ENCODE measurements at places on chromosomes 7 and 10.

DNA sequence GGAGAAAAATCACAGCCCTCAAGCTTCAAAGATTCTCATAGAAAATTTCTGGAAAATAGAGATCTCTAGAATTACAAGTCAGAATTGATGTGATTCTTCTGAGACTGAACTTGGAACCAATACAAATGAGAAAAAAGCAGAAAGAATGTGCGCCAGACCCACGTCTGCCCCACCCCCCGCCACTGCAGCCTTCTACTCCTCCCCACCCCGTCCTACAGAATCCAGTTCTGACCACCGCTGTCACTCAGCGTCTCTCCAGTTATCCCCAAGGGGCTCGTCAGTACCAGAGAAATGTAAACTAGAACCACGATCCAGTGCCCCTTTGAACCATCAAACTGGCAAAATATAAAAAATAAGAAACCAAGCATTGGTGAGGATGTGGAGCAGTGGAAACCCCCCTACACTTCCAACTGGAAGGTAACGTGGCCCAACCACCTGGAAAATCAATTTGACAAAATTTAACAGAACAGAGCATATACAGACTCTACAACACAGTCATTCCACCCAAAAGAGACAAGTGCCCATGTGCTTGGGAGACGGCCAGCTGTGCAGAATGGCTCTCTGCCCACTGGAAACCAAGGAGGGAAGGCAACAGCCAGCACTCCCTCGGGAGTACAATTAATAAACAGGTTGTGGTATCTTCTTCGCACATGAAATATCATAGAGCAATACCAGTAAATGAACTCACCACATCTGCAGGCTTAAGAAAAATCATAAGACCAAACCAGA is 397.9 kb downstream of the TNS3 start:
- peak; percentile 67 for DNase-seq

DNA sequence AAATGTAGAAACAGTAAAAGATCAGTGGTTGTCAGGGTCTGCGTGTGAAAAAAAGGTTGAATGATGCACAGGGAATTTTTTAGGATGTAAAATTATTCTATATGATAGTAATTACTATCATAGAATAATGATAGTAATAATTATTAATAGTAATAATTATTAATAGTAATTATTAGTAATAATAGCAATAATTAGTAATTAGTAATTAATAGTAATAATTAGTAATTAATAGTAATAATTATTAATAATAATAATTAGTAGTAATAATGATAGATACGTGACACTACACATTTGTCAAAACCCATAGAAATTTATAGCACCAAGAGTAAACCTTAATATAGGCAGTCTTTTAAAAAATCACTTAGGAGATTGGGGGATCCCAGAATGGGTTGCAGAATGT is 4.5 kb upstream of the NUDCD3 start:
- DNase-seq: no peak

DNA sequence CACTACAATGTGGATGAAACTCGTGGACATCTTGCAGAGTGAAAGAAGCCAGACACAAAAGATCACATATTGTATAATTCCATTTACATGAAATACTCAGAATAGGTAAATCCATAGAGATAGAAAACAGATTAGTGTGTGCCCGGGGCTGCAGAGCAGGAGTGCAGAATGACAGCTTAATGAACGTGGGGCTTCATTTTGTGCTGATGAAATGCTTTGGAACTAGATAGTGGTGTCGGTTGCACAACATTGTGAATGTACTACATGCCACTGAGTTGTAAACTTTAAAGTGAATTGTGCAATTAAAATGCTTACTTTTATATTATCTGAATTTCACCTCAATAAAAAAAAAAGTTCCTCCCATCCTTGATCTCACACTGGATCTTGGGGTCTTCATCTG is 31.8 kb upstream of the CARD11 start:
- no peak for DNase-seq

GRCh38 chr7:3246127-3246526 is 54.9 kb upstream of the SDK1 start:
- DNase-seq: peak; percentile 67

DNA sequence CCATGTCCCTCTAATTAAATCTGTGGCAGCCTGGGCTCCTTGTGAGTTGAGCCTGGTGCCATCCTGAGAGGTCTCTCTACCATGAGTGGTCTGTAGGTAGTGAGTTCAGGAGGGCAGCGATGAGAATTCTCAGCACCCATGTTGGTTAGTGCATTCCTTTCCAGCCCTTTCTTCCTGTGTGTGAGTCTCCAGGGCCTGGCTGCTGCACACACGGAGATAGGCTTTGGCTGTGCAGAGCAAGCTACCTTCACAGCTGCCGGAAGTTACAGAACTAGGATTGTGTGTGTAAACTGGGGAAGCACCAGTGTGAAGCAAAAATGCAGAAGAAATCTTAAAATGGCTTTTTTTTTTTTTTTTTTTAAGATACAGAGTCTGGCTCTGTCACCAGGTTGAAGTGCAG is 358.6 kb downstream of the PAXIP1 start:
- no peak for DNase-seq

All from NCI-H2171 (cell line).